ENCODE measurements at places on chromosomes 7 and 10. TPM values are rescaled to one million over a fixed set of nuclear protein-coding genes. Genes with fewer than 3 reads are reported as not detected.

TRIM50 gene
- polyA plus RNA-seq = not detected

GRCh38 chr7:90736968-90737939 is 141.1 kb downstream of the CDK14 start:
- no peak for DNase-seq

GRCh38 chr7:129968592-129969383 is 16.0 kb upstream of the UBE2H start:
- no peak for DNase-seq

DNA sequence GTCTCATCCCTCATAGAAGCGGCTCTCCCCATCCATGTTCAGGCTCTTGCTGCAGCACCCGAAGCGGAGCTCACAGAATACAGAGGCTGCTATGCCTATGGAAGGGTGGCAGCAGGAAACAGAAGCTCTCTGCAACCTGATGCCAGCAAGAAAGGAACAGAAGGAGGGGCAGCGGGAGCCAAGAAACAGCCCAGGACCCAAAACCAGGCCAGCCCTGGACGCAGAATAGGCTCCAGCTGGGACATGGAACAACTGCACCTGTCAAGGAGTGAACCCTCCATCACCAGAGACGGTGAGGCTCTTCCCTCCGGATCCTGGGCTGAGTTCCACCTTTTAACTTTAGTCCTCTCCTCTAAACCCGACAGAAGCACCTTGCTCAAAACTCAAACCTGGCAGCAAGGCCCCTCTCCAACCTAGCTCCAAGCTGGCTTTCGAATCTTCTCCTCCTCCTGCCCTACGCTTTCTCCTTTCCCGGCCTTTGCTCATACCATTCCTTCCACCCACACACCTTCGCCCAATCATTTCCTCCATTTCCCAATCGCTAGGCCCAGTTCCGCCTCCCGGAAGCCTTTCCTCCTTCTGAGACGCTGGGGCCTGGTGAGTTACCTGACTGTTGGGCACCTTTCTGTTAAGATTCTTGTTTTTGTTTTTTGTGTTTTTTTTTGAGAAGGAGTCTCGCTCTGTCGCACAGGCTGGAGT is 122.8 kb upstream of the ZNF92 start:
- no peak for DNase-seq
